ENCODE measurements at places on chromosomes 3 and 15.

- no peaks in the 10 kb centered on the region for H3K4me1 ChIP-seq
- no peak overlapping the region for H3K4me3 ChIP-seq
- no peaks in the 10 kb centered on the region for H3K36me3 ChIP-seq
- no peak for DNase-seq
- no peaks in the 10 kb centered on the region for H3K27me3 ChIP-seq
These were observed 370.6 kb upstream of the TBL1XR1 start for GRCh38 chr3:177567833-177568232.

GRCh38 chr15:69515926-69516325, 63.3 kb downstream of the RPLP1 start:
- DNase-seq = no peak
- peaks cover 17% of the 10 kb centered on the region for H3K27me3 ChIP-seq
- no peaks in the 10 kb centered on the region for H3K4me1 ChIP-seq
- H3K36me3 ChIP-seq = no peaks in the 10 kb centered on the region

GRCh38 chr3:157104928-157105652, 54.9 kb downstream of the CCNL1 start:
- peaks cover 14% of the 10 kb centered on the region for H3K4me1 ChIP-seq
- H3K36me3 ChIP-seq = peaks cover 4% of the 10 kb centered on the region
- no peaks in the 10 kb centered on the region for H3K27me3 ChIP-seq
- no peak for DNase-seq
- H3K27ac ChIP-seq = no peak overlapping the region

GRCh38 chr15:90119367-90119766, 17.1 kb upstream of the IDH2 start:
- no peak for DNase-seq
- H3K27ac ChIP-seq = no peak overlapping the region
- no peak overlapping the region for H3K4me3 ChIP-seq
- H3K36me3 ChIP-seq = no peaks in the 10 kb centered on the region
- no peaks in the 10 kb centered on the region for H3K4me1 ChIP-seq
- no peaks in the 10 kb centered on the region for H3K27me3 ChIP-seq

DNA sequence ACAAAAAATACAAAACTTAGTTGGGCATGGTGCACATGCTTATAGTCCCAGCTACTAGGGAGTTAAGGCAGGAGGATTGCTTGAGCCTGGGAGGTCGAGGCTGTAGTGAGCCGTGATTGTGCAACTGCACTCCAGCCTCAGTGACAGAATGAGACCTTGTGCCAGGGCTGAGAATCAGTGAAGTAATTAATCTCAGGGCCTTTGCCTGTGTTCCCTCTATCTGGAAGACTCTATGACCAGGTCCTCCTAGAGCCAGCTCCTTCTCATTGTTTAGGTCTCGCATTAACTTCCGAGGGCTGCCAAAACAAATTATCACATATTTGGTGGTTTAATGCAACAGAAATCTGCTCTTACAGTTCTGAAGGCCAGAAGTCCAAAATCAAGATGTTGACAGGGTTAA, 41.4 kb upstream of the FLNB start:
- no peak overlapping the region for H3K27ac ChIP-seq
- peaks cover 10% of the 10 kb centered on the region for H3K4me1 ChIP-seq
- no peaks in the 10 kb centered on the region for H3K27me3 ChIP-seq
- no peak overlapping the region for H3K4me3 ChIP-seq
- no peak for DNase-seq
- no peaks in the 10 kb centered on the region for H3K36me3 ChIP-seq

- DNase-seq = no peak
- no peaks in the 10 kb centered on the region for H3K27me3 ChIP-seq
- no peak overlapping the region for H3K4me3 ChIP-seq
- H3K27ac ChIP-seq = no peak overlapping the region
- H3K36me3 ChIP-seq = no peaks in the 10 kb centered on the region
- H3K4me1 ChIP-seq = no peaks in the 10 kb centered on the region
These were observed 10.9 kb upstream of the OXTR start for GRCh38 chr3:8780279-8780678.

DNA sequence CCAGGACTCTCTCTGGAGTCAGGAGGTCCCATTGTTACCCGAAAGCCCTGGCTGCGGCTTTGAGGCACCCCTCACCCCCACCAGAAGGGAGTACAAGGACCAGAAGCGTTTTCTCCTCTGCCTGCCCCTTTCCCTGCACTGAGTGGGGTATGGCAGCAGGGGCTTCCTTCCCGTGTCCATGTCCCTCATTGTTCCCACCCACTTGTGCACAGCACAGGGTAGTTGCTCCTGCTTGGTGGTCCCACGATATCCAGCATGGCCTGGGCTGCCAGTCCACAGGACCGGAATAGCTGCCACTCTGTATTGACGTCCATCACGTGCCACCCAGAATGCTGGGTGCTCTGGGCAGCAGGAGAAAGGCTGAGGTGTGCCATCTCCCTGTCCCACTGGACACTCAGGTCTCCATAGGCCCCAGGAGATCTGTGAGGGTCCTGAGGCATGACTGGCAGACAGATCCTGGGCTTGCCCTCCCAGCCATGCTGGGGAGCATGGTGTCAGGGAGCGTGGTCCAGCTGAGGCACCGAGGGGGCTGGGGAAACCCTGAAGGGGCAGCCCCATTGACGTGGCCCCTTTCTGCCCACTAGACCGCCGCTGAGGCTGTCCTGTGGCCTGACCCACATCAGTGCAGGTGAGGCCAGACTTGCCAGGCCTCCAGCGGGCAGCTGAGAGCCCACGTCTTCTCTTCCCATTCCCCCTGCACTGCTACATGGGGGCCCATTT, 45.3 kb upstream of the SEC22A start:
- H3K36me3 ChIP-seq = peaks cover 35% of the 10 kb centered on the region
- no peak overlapping the region for H3K27ac ChIP-seq
- no peak overlapping the region for H3K4me3 ChIP-seq

DNA sequence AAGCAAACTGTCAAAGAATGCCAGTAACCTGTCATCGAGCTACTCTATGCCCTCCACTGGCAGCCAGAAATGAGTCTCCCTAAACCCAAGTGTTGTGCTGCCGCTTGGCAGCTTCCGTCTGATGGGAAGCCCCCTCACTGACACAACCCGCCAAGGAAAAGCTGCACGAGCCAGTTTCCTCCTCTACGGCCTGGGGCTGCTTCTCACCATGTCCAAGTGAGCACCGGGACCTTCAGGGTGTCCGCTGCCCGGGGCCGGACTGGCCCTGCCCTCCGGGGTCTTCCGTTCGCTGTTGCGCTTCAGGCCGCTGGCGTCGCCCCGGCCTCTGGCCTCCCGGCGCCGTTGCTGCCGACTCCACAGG, 490 bp downstream of the TOMM70 start:
- no peaks in the 10 kb centered on the region for H3K27me3 ChIP-seq
- H3K27ac ChIP-seq = peak overlapping the region; percentile 81
- DNase-seq = peak; percentile 54

- no peak overlapping the region for H3K4me3 ChIP-seq
- no peaks in the 10 kb centered on the region for H3K27me3 ChIP-seq
- H3K27ac ChIP-seq = no peak overlapping the region
These were observed 51.3 kb downstream of the CCK start for GRCh38 chr3:42214565-42215283.

DNA sequence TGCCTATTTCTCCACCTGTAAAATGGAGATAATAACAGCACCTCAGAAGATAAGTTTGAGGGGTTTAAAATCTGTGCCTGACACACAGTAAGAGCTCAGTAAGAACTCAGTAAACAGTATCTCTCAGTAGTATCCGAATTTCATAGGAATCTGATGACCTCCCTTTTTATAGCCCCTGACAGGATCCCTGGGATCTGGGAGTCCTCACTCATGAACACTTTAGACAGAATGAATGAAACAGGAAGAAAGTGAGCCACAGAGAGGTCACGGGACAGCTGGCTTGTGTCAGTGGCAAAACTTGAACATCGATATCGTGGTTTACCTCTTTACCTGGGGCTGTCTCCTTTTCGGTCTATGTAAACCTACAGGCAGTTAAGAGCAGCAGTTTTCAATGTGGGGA, 51.2 kb downstream of the LRTM1 start:
- no peak overlapping the region for H3K27ac ChIP-seq
- DNase-seq = no peak
- H3K4me3 ChIP-seq = no peak overlapping the region
- no peaks in the 10 kb centered on the region for H3K36me3 ChIP-seq

GRCh38 chr3:4528819-4529600, 35.9 kb downstream of the ITPR1 start:
- H3K4me3 ChIP-seq = no peak overlapping the region
- no peak overlapping the region for H3K27ac ChIP-seq
- H3K36me3 ChIP-seq = peaks cover 16% of the 10 kb centered on the region
- H3K27me3 ChIP-seq = no peaks in the 10 kb centered on the region
- H3K4me1 ChIP-seq = peaks cover 35% of the 10 kb centered on the region
